ENCODE measurements at places on chromosomes 7 and 10. TPM values are rescaled to one million over a fixed set of nuclear protein-coding genes. Genes with fewer than 3 reads are reported as not detected.

GRCh38 chr10:58919927-58920654, 256.4 kb upstream of the PHYHIPL start:
- DNase-seq, result no peak

GRCh38 chr7:117993377-117994003, 120.2 kb upstream of the CTTNBP2 start:
- DNase-seq, result no peak

AKR1D1 gene
- total RNA-seq, result not detected

CRTAC1 gene
- total RNA-seq, result 1.1 TPM

DNA sequence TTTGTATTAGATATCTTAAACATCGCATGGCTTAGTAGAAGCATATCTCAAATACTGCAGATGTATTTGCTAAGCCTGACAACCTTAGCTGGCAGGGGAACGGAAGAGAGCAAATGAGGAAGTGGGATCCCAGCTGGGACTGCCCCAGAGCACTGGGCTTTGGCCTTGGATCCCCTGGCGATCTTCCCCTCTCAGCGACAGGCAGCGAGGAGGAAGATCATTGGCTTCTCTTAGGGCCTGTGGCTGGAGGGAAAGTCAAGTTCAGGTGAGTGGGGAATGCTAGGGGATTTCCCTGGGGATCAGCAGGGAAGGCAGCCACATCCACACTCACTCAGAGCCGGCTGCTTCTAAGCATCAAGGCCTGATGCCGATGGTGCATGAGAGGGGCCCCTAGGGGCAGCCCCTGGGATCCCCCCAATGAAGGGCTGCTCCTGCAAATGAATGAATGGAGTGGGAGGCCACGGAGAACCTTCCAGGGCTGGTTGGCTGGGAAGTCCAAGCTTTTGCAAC, 42.0 kb downstream of the LYZL2 start:
- DNase-seq, result no peak

DNA sequence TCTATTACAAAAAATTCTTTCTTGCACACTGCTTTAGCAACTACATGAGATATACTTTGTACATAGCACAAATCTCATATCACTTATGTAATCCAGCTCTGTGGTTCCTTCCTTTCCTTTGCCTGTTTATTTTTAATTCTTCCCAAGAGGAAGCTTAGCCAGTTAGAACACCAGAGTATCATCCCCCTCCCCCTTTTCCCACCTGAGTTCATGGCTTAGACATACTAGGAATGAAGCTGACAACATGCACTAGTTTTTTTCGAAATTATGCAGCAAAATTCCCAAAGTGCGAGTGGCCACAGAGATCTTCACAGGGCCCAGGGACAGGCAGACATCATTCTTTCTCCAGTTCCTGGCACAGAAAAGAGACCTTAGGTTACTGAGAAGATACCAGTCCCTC, 17.8 kb downstream of the CAV1 start:
- no peak for DNase-seq

INMT gene
- 545 TPM for total RNA-seq

COL26A1 gene
- not detected for total RNA-seq

- DNase-seq, result no peak
Measured at GRCh38 chr7:29977886-29978651, 11.5 kb downstream of the SCRN1 start.

GRCh38 chr10:123945325-123945920, 53.8 kb upstream of the CPXM2 start:
- DNase-seq, result no peak

DNA sequence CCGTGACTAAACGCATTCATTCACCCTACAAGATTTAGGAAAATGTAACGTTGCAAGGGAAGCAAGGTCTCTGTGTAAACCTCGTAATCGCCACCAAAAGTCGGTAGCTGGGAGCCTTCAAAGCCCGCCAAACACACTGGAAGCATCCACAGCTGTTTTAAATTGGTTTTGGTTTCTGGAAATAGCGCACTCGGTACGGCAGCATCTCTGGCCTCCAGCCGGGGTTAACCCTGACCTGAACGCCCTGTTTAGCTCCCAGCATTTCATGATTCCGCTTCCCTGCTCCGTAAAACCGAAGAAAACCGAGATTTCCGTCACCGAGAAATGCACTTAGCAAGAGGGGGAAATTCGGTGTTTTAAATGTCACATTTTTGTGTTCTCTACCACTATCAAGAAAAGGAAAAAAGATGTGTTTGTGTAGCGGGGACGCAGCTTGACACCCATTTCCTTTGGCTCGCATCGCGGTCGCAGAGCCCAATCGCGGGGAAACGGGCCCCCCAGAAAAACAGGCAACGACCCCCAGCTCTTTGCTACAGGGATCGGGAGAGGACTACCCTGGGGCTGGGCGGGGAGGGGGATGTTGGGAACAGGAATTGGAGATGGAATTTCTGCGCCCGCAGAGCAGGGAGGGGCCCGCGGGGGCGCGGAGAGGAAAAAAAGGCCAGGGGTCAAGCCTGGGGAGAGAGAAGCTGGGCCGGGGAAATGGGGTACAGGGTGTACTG, 646 bp downstream of the SGCE start:
- DNase-seq, result no peak

RBP3 gene
- not detected for total RNA-seq

FOXI2 gene
- total RNA-seq, result not detected

TAC1 gene
- total RNA-seq, result not detected

GRCh38 chr7:53947732-53948131, 594.4 kb upstream of the VSTM2A start:
- no peak for DNase-seq

PSMC2 gene
- 91.8 TPM for total RNA-seq

DNA sequence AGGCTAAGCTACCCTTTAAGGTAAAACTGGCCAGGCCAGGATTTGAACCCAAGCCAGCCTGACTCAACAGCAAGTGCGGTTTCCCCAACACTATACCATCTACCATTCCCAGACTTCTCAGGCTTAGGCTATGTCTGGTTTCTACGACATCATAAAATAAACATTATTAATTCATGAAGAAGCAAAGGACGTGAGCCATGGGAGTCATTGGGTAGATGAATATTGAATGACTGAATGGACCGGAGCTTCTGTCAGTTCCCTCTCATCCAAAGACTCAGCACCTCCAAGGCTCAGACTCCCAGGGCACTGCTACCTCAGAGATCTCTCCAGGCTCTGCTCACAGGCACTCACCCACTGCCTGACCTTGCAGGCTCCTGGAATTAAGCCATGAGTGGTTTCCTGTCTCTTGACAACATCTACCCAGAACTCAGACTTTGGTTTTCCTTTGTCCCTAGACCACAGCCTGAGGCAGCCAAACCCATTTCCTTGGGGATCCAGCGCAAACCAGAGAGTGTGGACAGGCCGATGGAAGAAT, 64.6 kb upstream of the STEAP1B start:
- DNase-seq, result no peak

MMP21 gene
- not detected for total RNA-seq

- no peak for DNase-seq
Measured at GRCh38 chr10:69364232-69364940, 52.3 kb downstream of the TACR2 start.

PCGF5 gene
- 44.1 TPM for total RNA-seq

DNA sequence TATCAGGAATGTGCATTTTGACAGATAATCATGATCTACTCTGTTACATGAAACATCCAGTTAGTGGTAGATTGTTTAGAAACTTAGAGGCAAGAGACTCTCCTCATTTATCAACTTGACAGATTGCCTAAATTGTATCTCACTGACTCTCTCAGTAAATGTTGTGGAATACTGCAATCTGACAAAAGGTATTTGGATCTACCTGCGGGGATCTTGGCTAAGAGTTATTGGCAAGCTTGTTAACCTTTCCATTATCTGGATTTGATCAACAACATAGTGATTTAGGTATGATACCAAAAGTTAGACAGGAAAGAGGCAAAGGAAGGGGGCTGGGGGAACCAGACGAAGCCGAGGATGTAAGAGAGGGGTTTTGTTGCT, 2.0 kb downstream of the VSTM2A start:
- DNase-seq, result no peak

- no peak for DNase-seq
Measured at GRCh38 chr10:4648999-4649398, 177.0 kb upstream of the AKR1E2 start.

- no peak for DNase-seq
Measured at GRCh38 chr7:100974021-100974420, 4.7 kb downstream of the MUC12 start.

AGR2 gene
- total RNA-seq, result not detected

TSPAN15 gene
- total RNA-seq, result 85.8 TPM

GRCh38 chr10:119219871-119220270, 12.5 kb downstream of the GRK5 start:
- DNase-seq, result no peak

GRCh38 chr10:30445711-30446110, 11.7 kb downstream of the MAP3K8 start:
- no peak for DNase-seq

- DNase-seq, result no peak
Measured at GRCh38 chr10:59607970-59608369, 101.7 kb downstream of the SLC16A9 start.

GRCh38 chr7:28754447-28754846, 203.7 kb downstream of the TRIL start:
- DNase-seq, result no peak

VSTM2A gene
- not detected for total RNA-seq

Measured in omental fat pad (tissue), 4 donors.